ENCODE measurements at places on chromosomes 6 and 20. TPM values are rescaled to one million over a fixed set of nuclear protein-coding genes. Genes with fewer than 3 reads are reported as not detected.
A peak's percentile ranks its signal among the peaks of the same experiment; 100 is the strongest.

Gene ENPP4
- 16.7 TPM for total RNA-seq

DNA sequence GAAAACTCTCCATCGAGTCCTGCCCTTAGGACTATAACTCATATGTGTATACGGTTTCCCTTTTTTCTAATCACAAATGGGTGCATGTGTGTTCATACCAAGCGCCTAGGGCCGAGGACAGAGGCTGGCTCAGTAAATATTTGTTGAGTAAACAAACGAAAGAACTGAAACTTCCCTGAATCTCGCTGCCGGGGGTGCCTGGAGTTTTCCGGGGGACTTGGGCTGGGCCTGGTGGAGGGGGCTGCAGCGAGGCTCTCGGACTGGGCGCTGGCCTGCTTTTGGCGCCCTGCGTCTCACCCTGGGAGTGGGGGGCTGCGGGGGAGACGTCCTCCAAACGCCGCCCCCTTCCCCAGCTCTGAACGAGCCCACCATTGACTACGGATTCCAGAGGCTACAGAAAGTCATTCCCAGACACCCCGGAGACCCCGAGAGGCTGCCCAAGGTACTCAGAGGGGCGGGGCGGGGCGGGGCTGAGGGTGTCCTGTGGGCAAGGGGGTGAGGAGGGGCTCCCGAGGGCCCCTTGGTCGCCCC is 49.0 kb downstream of the CPXM1 start:
- DNase-seq: no peak

DNA sequence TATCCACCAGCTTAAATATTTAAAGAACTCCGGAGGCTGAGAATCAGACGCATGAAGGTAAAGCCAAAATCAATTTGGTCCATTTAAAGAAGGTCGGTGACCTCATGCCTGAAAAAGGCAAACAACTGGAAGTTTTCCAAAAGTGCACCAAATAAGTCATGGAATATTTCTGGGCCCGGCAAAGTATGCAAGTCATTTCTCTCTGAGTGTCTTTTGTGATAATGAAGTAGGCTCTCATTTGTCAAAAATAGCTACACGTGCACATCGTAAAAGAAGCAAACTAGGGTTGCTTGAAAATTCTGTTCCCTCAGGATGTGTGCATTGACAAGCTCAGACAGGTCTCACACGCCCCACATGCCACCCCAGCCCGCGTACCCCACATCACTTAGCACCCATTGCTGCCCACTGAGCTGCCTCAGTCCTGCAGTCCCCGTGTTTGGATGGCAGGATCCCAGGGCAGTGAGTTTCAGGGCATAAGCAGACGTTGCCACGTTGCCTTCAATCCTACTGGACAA is 20.5 kb upstream of the PYGB start:
- no peak for DNase-seq

Gene BMP5
- total RNA-seq: not detected

DNA sequence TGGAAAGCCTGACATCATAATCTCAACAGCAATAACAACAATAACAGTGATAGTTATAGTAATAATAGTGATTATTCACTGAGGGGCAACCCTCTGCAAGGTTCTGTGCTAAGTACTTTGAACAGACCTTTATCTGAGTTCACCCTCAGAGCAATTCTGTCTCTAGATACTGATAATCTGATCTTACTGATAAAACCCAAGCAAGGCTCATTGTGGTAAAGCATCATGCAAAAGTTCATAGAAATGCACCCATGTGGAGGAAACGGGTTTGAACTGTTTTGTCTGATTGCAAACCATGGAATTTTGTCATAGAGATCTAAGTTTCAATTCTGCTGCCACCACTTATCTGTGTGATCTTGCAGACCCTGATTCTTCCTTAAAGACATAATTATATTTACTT is 1.3 kb upstream of the KIAA0408 start:
- DNase-seq: no peak

DNA sequence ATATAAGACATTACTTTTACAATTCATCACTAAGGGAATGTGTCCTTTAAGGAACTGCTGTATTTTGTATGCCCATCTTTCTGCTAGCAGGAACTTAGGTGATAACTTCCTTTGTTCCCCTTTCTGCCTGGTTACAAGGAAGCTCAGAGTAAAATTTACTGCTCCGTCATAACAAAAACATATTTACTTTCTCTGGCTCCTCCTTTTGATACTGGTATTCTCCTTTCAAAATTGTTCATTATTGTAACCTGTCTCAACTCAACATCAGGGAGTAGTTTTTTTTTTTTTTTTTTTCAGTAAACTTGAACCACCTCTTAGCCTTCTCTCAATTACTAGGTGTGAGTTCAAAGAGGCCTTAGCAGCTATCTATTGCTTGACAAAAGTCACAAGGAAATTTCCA is 37.1 kb downstream of the RIPOR2 start:
- DNase-seq: no peak

- no peak for DNase-seq
Measured at GRCh38 chr6:158063736-158064135, 82.1 kb downstream of the SYNJ2 start.

- peak; percentile 56 for DNase-seq
Measured at GRCh38 chr6:98657764-98658163, 176.6 kb upstream of the POU3F2 start.

DNA sequence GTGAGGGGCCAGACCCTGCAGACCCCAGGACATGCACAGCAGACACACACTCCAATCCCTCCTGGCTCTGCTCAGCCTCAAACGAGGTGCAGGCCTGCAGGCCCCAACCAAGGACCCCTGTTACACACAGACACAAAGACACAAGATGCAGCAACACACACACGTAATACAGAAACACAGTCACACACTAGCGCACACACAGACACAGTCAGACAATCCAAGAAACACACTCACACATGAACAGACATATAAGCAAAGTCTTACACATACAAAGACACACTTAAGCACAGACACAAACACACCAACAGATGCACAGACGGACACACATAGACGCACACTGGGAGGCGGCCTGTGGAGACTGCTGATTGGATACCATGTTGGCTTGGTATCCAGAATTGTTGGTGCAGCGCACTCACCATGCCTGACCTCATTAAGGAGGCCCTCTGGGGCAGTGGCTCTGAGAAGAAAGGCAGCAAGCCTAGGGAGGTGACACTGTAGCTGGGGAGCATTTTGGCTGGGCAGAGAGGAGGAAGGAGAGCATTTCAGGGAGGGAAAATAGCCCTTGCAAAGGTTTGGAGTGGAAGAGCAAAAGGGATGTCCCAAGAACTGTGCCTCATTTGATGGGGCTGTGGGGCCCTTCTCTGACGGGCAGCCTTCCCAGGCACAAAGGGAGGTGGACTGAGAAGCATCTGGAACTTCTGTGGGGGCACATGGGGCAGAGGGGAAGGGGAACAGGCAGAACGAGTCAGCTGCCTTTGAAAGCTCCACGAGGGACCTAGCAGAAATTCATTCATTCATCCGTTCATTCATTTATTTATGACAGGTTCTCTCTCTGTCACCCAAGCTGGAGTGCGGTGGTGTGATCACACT is 1.4 kb upstream of the HSPA12B start:
- no peak for DNase-seq

Gene SAYSD1
- total RNA-seq: 23.7 TPM

Gene GABRR1
- total RNA-seq: not detected

GRCh38 chr6:130825772-130826441 is 1.3 kb upstream of the SMLR1 start:
- no peak for DNase-seq

Gene BICRAL
- total RNA-seq: 19.2 TPM

GRCh38 chr6:63743691-63744090 is 108.1 kb downstream of the PHF3 start:
- no peak for DNase-seq

Gene CCNC
- 84.1 TPM for total RNA-seq

Gene CST5
- total RNA-seq: not detected

- DNase-seq: peak; percentile 55
Measured at GRCh38 chr6:43060034-43060754, 763 bp downstream of the KLC4 start.

- no peak for DNase-seq
Measured at GRCh38 chr6:33692760-33693158, 18.7 kb downstream of the UQCC2 start.

DNA sequence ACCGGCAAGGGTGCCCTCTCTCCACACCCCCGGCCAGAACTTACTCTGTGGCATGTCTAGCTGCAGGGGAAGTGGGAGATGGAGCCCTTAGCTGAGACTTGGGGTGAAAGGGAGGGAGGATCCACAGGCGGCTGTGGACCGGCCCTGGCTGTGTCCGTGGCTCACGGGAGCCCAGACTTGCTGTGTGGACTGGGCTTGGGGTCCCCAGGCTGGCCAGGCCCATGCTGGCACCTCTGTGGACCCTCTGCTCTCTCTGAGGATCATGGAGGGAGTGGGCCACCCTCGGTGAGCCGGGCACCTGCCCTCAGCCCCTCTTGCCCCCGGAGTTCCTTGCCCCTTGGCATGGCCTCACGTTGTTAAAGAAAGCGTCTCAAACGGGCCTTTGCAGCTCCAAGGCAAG is 8.9 kb upstream of the NTSR1 start:
- DNase-seq: no peak

DNA sequence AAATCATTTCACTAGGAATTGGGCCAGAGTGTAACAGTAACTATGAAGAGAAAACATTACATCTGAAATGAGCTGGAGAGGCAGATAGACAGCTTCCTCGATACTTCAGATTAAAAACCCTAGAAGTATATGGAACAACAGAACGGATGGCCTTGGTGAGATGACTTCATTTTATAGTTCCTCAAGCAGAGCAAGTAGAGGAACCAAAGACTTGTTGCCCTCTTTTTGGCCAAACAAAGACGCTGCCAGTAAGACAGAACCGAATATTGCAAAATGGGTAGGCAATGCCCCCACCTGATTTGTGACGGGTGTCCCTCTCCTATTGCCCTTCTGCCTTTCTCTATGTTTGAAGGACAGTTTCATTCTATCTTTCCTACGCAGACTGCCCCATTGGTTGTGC is 53.5 kb downstream of the AGPAT4 start:
- no peak for DNase-seq

- DNase-seq: no peak
Measured at GRCh38 chr6:149128489-149129145, 188.9 kb upstream of the TAB2 start.

DNA sequence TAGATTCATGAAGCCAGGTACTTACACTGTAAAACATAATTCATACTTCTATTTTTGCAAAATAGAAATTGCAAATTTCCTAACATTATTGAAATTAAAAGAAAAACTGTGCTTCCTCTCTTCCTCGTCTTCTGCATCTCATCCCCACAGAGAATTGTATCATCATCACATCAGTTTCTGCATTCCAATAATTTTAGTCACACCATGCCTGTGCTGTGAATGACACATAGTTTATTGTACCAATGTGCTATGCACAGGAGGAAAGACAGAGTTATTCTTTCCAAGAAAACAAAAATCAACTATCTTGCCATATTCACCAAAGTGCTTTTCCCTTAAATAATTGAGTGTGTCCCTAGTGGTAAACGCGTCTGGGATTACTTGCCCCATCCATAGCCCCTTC is 38.1 kb upstream of the FAM135A start:
- DNase-seq: no peak

DNA sequence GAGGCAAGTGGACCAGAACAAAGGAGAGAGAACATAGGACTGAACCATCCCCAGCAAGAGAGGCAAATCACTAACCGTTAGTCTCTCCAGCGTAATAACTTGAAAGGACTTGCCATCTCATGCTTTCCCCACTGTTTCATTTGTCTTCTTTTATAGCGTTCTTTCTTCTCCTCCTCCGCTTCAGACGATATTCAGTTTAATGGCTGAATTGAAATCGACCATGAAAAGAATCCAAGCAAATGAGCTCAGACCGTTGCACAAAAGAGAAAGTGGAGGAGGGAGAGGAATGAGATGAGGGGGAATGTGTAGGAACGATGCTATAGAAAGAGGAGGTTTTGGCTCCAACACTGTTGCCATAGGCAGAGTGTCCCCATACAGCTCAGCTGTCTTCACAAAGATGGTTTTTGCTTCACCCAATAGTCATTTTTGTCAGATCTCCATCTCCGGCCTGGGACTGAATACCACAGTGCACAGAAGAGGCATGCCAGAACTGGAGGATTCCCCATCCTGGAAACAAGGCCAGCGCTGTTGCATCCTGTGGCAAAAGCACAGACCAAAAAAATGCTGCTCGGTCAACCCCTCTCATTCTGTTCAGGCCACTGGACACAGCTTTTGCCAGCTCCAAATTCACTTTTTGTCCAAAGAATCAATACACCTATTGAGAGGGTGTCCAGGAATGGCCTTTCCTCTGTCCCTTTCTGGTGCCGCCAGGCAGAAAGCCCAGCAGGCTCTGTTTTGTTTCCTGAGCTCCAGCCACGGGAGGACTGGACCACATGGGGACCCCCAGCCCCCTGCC is 176.1 kb downstream of the ID4 start:
- no peak for DNase-seq

DNA sequence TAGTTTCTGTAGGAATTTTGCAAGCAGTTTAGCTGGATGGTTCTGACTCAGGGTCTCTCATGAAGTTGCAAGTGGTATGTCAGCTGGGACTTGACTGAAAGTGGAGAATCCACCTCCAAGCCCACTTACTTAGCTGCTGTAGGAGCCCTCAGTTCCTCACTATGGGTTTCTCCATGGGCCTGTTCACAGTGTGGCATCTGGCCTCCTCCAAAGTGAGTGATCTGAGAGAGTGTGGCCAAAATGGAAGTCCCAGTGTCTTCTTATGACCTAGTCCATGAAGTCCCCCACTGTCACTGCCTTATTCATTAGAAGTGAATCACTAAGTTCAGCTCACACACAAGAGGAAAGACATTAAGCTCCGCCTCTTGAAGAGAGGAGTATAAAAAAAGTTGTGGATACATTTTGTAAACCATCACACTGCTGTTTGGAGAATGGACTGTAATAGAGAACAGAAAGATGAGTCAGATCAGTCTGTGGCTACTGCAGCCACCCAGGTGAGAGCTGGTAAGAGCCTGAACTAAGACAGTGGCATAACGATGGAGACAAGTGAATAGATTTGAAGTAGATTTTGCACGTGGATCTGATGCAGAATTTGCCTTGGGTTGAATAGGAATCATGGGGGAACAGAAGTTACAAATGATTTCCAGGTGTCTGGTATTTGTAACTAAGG is 4.9 kb upstream of the NELFCD start:
- no peak for DNase-seq

GRCh38 chr6:44072959-44073611 is 54.2 kb downstream of the MRPL14 start:
- DNase-seq: peak; percentile 89

Gene C20orf202
- 0.22 TPM for total RNA-seq

Gene CGAS
- total RNA-seq: 31.2 TPM

Gene ENPP3
- not detected for total RNA-seq

- DNase-seq: no peak
Measured at GRCh38 chr6:150993253-150993652, 127.8 kb downstream of the MTHFD1L start.

Data from Calu3 (cell line).